ENCODE measurements at places on chromosomes 11 and 22. TPM values are rescaled to one million over a fixed set of nuclear protein-coding genes. Genes with fewer than 3 reads are reported as not detected.

DNA sequence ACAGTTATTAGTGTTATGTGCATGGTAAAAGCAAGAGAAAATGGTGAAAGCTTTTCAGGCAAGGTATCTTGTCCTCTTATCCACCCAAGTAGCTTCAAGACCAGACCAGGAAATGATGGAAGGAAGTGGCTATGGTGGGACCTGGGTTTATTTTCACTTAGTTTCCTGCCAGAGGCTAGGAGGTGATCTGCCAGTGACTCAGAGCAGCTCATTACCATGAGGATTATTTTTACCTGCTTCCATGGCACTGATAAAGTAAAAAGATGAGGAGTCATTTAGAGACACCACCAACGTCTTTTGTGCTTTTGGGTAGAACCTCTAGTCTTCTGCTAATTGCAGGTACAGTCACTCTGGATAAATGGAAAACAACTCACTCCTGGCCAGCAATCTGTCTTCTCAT is 339.9 kb upstream of the KIRREL3 start:
- no peak for DNase-seq

Gene TP53I11
- 28.5 TPM for polyA plus RNA-seq

Gene GLYAT
- polyA plus RNA-seq = not detected

DNA sequence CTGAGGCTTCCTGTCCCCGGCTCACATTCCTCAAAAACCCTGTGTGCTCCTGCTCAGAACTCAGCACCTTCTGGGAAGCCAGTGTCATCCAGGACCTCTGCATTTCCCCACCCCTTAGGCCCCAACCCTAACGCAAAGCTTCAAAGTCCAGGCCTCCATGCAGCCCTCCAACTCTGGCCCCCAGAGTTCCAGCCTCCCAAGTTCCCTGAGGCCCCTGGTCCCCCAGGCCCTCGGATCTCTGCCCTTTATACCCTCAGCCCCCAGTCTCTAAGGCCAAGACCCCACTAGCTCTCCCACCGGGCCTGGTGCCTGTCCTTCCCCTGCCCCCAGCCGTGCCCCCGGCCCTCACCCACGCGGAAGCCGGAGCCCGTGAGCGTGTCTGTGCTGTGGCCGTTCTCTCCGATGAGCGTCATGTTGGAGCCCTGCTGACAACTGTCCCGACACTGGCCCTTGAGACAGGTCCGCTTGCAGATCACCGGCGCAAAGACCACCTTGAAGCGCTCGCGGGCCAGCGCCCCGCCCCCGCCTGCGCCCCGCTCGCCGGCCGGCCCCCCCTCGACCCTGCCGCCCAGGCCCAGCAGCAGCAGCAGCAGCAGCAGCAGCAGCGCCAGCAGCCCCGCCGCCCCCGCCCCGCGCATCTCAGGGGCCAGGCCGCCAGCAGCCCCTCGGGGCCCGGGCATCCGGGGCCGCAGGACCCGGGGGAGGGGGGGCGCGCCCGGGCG is 718 bp downstream of the LTBP3 start:
- DNase-seq = peak; percentile 48

All from A549 (cell line).